ENCODE measurements at places on chromosomes 13 and 19. TPM values are rescaled to one million over a fixed set of nuclear protein-coding genes. Genes with fewer than 3 reads are reported as not detected.

Gene CYP2A7
- not detected for total RNA-seq

Gene MYH14
- total RNA-seq, result 7.0 TPM

Gene ZNF682
- not detected for total RNA-seq

Gene NBEA
- total RNA-seq, result 2.1 TPM

Gene SYCN
- total RNA-seq, result not detected

Gene RGL3
- 2.7 TPM for total RNA-seq

Gene KIR3DL1
- not detected for total RNA-seq

Gene PLPP2
- total RNA-seq, result 104 TPM

Gene AMER2
- not detected for total RNA-seq

Gene RDH8
- 0.26 TPM for total RNA-seq

Gene SCN1B
- total RNA-seq, result 17.4 TPM

Gene CDADC1
- total RNA-seq, result 10.0 TPM

Gene TBXA2R
- total RNA-seq, result 1.1 TPM

Gene ZNF562
- 6.8 TPM for total RNA-seq
